ENCODE measurements at places on chromosomes 16 and 17.

- DNase-seq, result no peak
Observed at GRCh38 chr16:81798311-81799137, 19.4 kb downstream of the PLCG2 start.

- DNase-seq, result no peak
Observed at GRCh38 chr17:30173649-30174048, 57.0 kb downstream of the NSRP1 start.

GRCh38 chr17:77453613-77454241 is 313.0 kb downstream of the SEC14L1 start:
- peak; percentile 65 for DNase-seq

- peak; percentile 78 for DNase-seq
Observed at GRCh38 chr17:2796164-2797125, at the start of gene RAP1GAP2. RAP1GAP2 (plus strand) TSS chr17:2796438; CDS start chr17:2796528, 90 bp downstream.

DNA sequence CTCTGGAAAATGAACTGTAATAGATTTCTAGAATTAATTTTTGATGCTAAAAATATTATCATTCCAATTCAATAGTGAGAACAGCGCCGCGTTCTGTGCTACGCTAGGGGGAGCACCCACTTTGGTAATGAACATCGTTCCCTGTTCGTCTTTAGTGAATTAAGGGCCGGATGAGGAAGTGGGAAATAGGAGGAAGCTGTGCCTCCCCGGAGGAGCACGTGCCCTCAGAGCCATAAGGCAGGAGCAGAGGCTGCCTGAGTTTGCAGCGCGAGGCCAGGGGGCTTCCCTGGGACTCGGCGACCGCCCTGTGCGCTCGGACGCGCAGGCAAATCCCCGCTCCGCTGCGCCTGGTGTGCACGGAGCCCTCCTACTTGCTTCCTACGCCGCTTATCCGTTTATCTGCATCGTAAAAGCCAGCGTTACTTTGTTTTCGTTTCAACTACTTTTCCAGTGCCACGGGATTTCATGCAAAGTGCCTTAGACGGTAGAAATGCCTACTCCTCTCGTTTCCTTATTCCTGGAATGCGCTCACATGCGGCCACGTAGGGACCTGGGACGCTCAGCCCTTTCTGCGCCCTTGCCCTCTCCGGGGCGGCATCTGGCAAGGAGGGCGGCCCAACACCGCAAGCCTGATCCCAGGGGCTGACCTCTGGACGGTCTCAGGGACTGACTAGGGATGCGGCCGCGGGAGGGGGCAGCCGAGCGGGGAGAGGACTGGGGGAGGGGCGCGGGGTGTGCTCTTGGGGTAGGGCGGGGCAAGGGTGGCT is 76.4 kb downstream of the KCNJ12 start:
- peak; percentile 30 for DNase-seq

GRCh38 chr16:12422233-12422632 is 381.5 kb downstream of the CPPED1 start:
- no peak for DNase-seq

- DNase-seq, result no peak
Observed at GRCh38 chr16:3179651-3180050, 8.4 kb upstream of the OR1F1 start.
